ENCODE measurements at places on chromosomes 5 and 9.
A peak's percentile ranks its signal among the peaks of the same experiment; 100 is the strongest.

DNA sequence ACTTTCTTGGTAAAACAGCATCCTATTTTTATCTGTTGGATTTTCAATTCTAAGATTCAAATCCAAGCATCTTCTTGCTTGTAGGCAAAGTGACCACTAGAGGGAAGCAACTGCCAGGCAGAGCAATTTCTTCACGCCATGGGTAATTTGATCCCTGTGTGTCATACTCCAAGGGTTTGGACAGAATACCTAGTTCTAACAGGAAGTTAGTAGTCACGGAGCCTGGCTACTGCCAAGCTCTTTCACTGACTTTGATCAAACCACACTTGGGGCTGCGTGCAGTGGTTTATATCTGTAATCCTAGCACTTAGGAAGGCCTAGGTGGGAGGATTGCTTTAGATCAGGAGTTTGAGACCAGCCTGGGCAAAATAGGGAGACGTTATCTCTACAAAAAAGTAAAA, 473.6 kb upstream of the TNC start:
- DNase-seq: peak; percentile 87

DNA sequence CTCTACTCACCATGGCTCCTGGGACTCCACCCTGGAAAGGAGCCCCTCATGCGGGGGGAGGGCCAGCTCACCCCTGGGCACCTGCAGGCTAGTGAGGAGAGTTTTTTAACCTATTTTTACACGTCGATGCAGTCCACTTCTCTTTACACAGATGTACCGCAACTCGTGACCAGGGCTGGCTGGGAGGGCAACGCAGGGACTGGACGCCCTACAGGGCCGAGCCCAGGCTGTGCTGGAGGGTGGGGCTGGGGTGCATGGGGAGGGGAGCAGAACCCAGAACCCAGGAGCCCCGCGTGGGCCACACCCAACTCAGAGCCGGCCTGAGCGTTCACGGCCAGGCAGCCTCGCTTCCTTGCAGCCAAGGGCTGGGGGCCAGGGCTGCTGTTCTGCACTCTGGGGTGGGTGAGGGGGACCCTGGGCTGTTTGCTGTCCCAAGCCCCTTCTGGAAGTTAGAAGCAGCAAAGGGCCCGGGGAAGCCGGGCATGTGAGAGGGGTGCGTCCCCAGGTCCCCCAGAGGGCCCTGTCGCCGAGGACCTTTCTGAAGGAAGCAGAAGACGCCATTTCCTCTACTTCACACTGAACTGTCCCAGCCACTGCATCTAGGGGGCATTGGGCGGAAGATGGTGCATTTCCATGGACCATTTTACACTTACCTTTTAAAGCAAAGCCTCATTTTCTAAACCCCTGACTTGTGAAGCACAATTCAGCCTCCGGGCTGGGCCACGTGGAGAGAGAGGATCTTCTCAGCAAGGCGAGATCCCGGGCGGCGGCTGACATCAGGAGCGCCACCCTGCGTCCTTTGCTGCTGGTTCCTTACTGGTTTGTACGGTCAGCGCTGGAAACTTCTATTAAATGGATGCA, 90.5 kb downstream of the KCNT1 start:
- DNase-seq: no peak

DNA sequence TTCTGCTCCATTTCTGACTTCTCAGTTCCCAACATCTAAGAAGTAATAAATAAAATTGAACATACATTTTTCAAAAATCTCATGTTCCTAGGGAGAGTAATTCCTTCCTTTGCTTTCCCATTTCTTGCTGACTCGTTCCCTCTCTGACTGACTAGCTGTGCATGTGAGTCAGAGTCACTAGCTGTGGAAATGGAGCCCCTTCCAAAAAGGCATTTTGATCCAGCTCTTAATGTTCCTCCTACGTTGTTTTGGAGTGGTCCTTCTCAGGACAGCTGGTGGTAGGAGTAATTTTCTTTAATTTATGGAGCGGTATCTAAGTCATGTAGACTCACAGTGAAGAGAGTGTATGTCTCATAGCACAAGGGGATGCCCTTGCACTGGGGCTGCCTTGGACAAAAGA, 460.2 kb downstream of the GADD45G start:
- DNase-seq: no peak

- DNase-seq: no peak
Measured at GRCh38 chr5:143560378-143560777, 156.9 kb upstream of the NR3C1 start.

DNA sequence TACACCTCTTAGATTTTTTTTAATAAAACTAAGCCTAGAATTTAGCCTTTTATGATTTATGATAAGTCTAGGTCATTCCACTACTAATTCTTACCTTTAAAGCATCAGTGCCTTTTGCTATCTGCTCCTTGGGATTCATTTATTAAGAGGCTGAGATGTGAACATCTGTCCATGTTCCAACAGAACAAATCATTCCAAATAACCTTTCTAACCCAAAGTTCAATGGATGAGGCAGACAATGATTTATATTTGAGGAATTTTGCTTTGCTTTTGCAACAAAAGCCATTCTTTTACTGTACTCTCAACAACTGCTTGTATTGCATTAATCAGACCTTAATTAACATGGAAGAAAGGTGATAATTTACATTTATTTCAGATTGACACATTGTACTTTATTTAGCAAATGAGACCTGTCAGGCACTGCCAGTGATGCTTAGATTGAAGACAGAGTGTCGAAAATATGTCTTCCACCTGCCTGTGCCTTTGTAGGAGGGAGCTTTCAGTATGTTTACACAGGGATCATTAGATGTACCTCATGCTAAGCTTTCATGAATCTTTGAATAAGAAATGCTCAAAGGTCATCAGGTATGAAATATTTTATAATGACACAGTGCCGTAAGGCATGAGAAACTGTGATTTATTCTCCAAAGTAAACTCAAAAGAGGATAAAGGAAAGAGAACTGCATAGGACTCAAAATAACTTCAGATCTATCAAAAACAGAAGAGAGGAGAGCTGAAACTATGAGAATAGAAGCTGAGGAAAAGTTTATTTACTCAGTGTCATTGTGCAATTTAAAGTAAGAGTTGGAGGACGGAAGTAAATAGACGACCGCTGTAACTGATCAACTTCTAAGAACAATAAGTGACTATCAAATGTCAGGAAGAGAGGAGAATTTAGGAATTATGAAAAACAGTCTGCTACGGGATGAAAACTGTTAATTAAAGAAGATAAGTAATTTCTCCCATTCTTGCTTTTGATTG, 36.7 kb upstream of the IZUMO3 start:
- DNase-seq: no peak

DNA sequence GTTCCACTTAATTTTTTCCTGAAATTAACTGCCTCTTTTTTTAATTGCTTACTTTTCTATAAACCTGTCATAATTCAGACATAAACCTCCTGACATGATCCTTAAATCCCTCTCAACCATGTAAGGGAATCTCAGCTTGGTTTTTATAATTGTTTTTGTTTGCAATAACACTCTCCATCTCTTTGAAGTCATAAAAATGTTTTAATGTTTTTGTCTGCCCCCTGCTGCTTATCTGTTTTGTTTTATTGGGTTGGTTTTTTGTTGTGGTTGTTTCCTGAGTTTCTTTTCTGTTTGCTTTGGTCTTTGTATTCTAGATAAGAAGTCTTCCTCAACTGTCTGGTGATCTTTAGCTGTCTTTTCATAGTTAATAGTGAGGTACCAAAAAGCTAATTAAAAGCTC, 142.0 kb downstream of the CDH6 start:
- no peak for DNase-seq

Measured in sigmoid colon (tissue), 7 donors.